H9 (cell line): ENCODE measurements at places on chromosomes 13 and 19.
A peak's percentile ranks its signal among the peaks of the same experiment; 100 is the strongest.

DNA sequence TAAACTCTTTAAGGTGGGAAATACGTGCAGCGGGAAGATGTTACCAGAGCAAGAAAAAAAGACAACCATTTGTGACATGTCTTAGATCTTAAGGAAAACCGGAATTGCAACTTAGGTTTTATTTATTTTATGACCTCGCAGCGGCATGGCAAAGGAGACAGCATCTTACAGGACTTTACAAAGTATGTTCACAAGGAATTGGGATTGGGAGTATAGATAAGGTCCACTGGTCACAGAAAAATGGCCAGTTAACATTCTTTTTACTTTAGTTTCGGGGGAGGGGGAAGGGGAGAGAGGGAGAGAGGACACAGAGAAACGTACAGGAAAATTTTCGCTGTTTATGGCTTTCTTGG, 104.5 kb upstream of the DIAPH3 start:
- no peak for DNase-seq

DNA sequence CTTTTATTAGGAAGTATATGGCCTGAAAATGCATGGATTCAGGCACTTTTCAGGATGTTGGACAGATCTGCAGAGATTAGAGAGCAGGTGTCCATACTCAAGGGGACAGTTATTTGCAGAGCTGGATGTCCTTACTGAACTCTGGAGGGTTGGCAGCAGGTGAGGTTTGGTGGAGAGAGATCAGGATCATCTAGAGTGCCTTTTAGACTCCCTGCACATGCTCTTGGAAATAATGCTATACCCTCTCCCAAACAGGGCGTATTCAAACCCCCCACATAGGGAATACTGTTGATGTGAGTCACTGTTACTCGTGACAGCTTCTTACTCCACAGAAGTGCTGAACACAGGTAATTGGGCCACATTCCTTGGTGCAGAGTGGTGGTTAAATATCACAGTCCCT, 725.7 kb upstream of the SGCG start:
- DNase-seq, result no peak

GRCh38 chr19:50402544-50403301, 16.0 kb upstream of the SPIB start:
- peak; percentile 27 for DNase-seq

- peak; percentile 98 for DNase-seq
These were observed 16.1 kb downstream of the MKNK2 start for GRCh38 chr19:2034729-2035589.

- DNase-seq, result no peak
These were observed 797.7 kb upstream of the ARGLU1 start for GRCh38 chr13:107365466-107366215.

- no peak for DNase-seq
These were observed 42.1 kb downstream of the ATP11A start for GRCh38 chr13:112731667-112732616.

- DNase-seq, result no peak
These were observed 4.7 kb upstream of the CNFN start for GRCh38 chr19:42394751-42395150.

DNA sequence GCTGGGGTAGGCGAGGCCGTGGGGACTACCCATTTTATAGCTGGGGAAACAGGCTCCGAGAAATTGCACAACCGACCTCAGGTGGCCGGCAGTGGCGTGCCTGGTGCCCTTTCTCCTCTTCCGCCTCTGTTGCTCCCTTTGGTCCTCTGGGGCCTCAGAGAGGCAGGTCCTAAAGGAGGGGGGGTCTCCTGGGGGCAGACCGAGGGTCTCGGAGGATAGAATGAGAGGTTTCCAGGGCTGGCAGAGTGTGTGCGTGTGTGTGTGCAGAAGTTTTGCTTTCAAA, 11.3 kb downstream of the STX10 start:
- no peak for DNase-seq

DNA sequence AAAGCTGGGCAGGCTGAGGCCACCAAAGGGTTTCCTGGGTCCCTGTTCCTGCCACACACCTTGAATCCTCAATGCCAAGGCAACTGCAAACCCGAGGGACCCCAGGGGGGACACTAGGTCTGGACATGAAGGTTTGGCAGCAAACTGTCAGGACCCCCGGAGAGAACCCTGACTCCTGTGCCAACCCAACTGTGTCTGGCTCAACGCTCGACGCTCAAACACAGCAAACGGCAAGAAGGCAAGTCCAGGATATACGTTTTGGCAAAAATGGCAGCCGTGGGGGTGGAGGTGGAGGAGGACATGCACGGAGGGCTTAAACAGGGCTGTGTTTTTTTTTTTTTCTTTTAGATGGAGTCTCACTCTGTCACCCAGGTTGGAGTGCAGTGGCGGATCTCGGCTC, 73.0 kb downstream of the GADD45B start:
- no peak for DNase-seq

GRCh38 chr13:41762796-41763195, 198.1 kb downstream of the VWA8 start:
- DNase-seq, result no peak

DNA sequence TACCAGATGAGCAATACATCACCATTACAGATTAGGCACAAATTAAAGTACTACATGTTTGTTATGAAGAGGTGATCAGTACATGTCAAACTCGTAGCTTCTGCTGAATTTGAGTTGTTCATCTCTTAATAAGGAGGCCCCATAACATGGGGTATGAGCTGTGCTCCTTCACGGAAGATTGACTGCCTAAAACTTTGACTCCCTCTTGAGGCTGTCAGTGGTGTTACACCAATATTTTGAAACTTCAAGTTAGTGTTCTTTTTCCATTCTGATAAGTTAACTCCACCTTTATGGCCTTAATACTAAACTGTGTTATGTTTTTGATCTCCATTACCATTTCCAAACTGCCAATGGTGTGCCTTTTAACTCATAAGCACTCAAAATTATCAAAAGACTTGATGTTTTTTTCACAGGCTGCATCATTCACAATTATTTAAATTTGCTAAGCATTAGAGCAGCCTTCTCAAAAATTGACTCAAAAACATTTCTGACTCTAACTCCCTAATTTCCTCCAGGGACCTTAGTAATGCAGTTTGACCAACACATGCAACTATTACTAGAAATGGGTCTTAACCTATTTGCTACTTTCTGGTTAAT, 1591.5 kb downstream of the PCDH9 start:
- no peak for DNase-seq

DNA sequence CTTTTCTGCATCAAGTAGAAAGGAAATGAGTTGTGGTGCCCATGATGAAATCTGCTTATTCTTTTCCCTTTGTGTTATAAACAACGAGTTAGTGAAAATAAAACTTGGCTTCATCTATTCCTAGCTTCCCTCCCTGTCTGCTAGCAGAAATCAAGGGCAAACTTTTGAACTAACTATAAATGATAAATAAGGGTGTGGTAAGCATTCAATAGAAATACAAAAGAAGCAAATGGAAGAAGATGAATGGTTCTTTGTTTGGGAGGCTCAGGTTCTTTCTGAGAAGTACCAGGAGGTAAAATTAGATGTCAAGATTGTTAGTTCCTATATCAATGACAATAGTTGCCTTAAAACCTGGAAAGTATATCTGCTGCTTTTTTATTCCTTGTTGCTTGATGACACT, 275.3 kb upstream of the PRR20A start:
- no peak for DNase-seq

GRCh38 chr13:104422668-104423067, 1356.5 kb upstream of the SLC10A2 start:
- no peak for DNase-seq

GRCh38 chr13:26834646-26835045, 74.1 kb upstream of the GPR12 start:
- no peak for DNase-seq

GRCh38 chr13:72186730-72187422, 319.9 kb upstream of the DACH1 start:
- no peak for DNase-seq

DNA sequence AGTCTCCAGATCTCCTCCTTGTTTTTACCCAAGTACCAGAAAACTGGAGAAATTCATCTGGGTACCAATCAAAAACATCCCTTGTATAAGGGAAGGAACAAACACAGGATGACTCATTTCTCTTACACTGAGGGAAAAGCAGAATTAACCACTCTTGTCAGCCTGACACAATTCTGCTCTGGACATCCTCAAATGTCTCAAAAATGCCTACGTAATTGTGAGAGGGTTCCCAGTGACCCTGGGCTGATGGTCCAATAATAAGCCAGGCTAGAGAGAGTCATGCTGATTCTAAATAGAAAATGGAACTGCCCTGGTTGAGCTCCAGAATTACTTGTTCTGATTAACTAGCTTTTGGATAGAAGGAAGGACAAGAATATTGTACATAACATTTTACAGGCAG, 14.5 kb downstream of the ZNF708 start:
- no peak for DNase-seq

GRCh38 chr19:47110521-47111005, 3.0 kb downstream of the ZC3H4 start:
- DNase-seq, result no peak

DNA sequence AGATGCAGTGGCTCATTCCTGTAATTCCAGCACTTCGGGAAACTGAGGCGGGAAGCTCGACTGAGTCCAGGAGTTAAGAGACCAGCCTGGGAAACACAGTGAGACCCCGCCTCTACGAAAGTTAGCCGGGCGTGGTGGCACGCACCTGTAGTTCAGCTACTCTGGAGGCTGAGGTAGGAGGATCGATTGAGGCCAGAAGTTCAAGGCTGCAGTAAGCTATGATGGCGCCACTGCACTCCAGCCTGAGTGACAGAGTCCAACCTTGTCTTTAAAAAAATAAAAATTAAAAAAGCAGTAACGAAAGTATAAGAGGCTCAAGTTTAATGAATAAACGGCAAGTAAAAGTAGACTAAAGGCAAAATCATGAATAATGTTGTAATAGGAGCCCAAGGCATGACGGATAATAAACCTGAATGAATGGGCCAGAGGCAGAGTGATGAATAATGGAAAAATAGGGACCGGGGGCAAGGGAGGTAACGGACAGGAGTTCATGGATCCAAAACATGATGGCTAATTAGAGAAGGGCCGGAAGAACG, 1.2 kb upstream of the TOMM40 start:
- no peak for DNase-seq

DNA sequence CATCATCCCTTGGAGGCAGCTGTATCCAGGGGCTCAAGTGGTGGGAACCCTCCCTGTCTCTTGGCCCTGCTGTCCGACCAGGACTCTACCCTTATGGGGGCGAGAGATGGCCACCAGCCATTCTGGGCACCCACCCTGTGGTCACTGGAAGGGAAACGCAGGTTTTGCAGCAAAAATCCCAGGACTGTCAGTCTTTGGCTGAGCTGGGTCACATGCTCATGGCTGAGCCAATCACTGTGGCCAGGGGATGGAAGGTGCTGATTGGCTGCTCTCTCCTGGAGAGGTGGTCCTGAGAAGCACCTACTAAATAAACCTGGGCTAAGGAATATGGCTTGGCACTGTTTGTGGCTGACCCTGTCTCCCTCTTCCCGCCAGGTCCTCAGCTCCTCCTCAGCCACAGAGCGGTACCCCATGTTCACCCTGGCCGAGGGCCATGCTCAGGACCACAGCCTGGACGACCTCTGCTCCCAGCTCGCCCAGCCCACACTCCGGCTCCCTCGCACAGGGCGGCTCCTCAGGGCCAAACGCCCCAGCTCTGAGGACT, 8.9 kb downstream of the ATG4D start:
- DNase-seq, result peak; percentile 85

- DNase-seq, result no peak
These were observed 651.8 kb downstream of the PCDH9 start for GRCh38 chr13:66578305-66578704.

DNA sequence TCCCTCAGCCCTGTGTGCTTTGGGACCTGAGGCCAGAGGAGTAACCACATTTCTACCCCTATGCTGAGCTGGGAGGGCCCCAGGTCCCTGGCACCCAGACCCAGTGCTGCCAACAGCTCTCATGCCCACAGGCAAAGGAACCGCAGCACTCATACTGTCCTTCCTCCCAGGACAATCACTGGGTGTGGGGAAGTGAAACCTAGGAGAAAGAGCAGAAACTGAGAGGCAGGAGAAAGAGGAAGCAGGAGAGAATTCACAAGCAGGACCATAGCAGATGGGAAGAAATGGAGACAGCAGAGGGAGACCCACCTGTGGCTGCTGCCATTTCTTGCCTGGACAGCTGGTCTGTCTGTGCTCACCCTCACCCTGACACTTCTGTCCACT, 18.9 kb downstream of the CCDC97 start:
- no peak for DNase-seq

GRCh38 chr19:37999309-38000213, 92.6 kb downstream of the SIPA1L3 start:
- no peak for DNase-seq

GRCh38 chr13:24610956-24611355, 69.3 kb upstream of the ATP12A start:
- DNase-seq, result no peak

DNA sequence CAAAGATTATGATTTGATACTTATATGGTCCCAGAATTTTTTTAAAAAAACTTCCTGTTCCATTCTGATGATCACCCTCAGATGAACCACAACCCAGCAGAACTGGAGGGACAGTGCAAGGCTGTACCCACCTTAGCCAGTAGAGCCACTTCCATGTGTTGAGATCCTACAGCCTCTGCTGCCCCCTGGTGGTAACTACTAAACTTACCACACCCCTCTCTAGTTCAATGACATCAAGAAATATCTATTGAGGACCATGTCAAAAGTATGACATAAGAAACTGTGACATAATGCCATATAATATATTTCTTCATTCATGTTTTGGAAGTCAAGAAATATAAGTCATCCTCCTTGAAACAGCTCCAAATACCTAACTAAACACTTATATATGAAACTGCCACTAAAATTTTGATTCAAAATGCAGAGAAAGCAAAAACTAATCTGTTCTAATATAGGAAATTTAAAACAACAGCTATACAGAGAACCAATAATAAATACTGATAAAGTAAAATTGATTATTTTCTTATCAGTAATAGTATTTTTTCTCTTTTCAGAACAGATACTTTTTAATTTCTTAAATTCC, 412.6 kb downstream of the KCTD12 start:
- peak; percentile 74 for DNase-seq

- DNase-seq, result no peak
These were observed 12.3 kb downstream of the FAM187B start for GRCh38 chr19:35216016-35216832.

GRCh38 chr19:2181633-2181997, 17.9 kb downstream of the DOT1L start:
- DNase-seq, result no peak

- no peak for DNase-seq
These were observed 1780.1 kb upstream of the PCDH20 start for GRCh38 chr13:63195726-63196125.

GRCh38 chr19:8695501-8695900, 3.1 kb downstream of the ACTL9 start:
- DNase-seq, result no peak

DNA sequence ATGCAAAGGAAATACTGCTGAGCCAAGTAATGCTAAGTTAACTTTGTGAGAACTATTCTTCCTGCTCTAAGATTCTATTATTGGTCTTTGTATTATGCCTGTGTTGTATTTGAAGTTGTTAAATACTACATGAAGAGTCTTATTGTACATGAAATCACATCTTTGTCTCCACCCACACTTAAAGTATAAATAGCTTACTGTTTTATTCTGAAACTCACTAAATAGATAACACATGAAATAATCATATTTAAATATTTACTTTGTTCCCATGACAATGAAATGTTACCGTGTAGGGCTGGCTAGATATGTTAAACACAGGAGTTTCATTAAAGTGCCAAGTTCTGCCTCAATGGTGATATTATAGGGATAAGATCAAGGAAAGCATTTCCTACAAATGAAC, 562.1 kb upstream of the ATXN8OS start:
- no peak for DNase-seq

GRCh38 chr13:113169277-113170272, 11.1 kb downstream of the PROZ start:
- DNase-seq, result no peak
